Myometrial cell (primary cell): ENCODE measurements at places on chromosomes 13 and 19. TPM values are rescaled to one million over a fixed set of nuclear protein-coding genes. Genes with fewer than 3 reads are reported as not detected.

The ARID3A gene
- 11.7 and 15.3 TPM in 2 replicates for total RNA-seq

The ZNF254 gene
- 1.7 and 3.4 TPM in 2 replicates for total RNA-seq

The SH2D3A gene
- 0.18 TPM in 1 of 2 replicates, not detected in the other for total RNA-seq

The NR2F6 gene
- total RNA-seq, result 73.4 and 98.0 TPM in 2 replicates

The PALM3 gene
- not detected in 2 replicates for total RNA-seq

The TYROBP gene
- not detected in 2 replicates for total RNA-seq

The NRTN gene
- 0.86 TPM in 1 of 2 replicates, not detected in the other for total RNA-seq

The LGI4 gene
- total RNA-seq, result not detected in 2 replicates

The NCAN gene
- total RNA-seq, result not detected in 2 replicates

The ZNF610 gene
- total RNA-seq, result 1.2 and 2.9 TPM in 2 replicates

The LIPE gene
- total RNA-seq, result 2.0 and 7.3 TPM in 2 replicates

The TRIP10 gene
- total RNA-seq, result 57.9 and 60.8 TPM in 2 replicates

The ZNF221 gene
- 1.2 and 2.3 TPM in 2 replicates for total RNA-seq

The CDC42EP5 gene
- total RNA-seq, result 28.4 and 33.2 TPM in 2 replicates

The APC2 gene
- not detected in 2 replicates for total RNA-seq

The CEACAM19 gene
- total RNA-seq, result under 0.01 and 0.53 TPM in 2 replicates

The TPGS1 gene
- 36.0 and 58.5 TPM in 2 replicates for total RNA-seq

The TLE6 gene
- 0.71 and 3.7 TPM in 2 replicates for total RNA-seq

The KLK3 gene
- total RNA-seq, result not detected in 2 replicates

The ANGPTL8 gene
- total RNA-seq, result not detected in 2 replicates

The METTL21C gene
- total RNA-seq, result not detected in 2 replicates

The ELSPBP1 gene
- total RNA-seq, result not detected in 2 replicates

The KMT2B gene
- total RNA-seq, result 7.5 and 9.7 TPM in 2 replicates

The CDX2 gene
- not detected in 2 replicates for total RNA-seq

The ATP4A gene
- not detected in 2 replicates for total RNA-seq

The FGF21 gene
- not detected in 2 replicates for total RNA-seq

The IFNL1 gene
- total RNA-seq, result not detected in 2 replicates
